CD4-positive, alpha-beta memory T cell (primary cell): ENCODE measurements at places on chromosomes 4 and X. TPM values are rescaled to one million over a fixed set of nuclear protein-coding genes. Genes with fewer than 3 reads are reported as not detected.

GRCh38 chr4:94841864-94842221, 84.1 kb downstream of the BMPR1B start:
- H3K4me3 ChIP-seq, result no peak overlapping the region
- no peaks in the 10 kb centered on the region for H3K4me1 ChIP-seq
- no peaks in the 10 kb centered on the region for H3K27me3 ChIP-seq
- no peak overlapping the region for H3K27ac ChIP-seq

DNA sequence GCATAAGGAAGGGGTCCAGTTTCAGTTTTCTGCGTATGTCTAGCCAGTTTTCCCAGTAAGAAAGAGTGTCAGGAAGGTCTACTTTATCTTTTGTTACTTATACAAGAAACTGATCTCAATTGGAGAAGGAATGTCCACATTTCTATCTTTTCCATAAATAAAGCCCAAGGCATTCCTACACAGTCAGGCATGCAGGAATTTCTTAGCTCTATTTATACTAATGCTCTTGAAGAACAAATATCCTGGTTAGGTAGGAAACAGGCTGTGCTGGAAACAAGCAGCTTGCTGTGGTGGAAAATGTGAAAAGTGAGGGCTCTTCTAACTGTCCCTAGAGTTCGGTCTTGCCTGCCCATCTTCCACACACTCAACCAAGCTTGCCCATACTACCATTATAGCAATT, 37.9 kb upstream of the PITX2 start:
- no peak for DNase-seq
- no peaks in the 10 kb centered on the region for H3K4me1 ChIP-seq
- H3K36me3 ChIP-seq, result no peaks in the 10 kb centered on the region
- no peak overlapping the region for H3K4me3 ChIP-seq
- H3K27ac ChIP-seq, result no peak overlapping the region
- H3K27me3 ChIP-seq, result no peaks in the 10 kb centered on the region

DNA sequence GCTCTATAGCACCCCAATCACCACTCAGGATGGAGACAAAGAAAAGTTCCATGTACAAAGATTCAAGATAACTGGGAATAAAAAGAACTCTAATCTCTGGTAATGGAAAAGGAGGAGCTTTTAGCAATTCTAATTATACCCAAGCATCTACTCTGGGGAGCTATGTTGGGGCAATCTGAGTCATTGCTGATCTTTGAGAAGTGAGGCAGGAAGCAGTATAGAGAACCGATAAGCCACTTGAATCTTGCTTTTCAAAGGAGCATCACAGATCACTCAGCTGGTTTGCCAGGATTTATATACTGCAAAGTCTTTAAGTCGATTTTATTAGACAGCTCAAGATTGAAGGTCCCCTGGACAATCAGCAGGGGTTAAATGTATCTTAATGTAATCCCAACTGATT, 220.0 kb downstream of the ENOX2 start:
- no peaks in the 10 kb centered on the region for H3K4me1 ChIP-seq
- no peaks in the 10 kb centered on the region for H3K27me3 ChIP-seq
- no peaks in the 10 kb centered on the region for H3K36me3 ChIP-seq
- no peak overlapping the region for H3K4me3 ChIP-seq
- no peak for DNase-seq
- no peak overlapping the region for H3K27ac ChIP-seq

DNA sequence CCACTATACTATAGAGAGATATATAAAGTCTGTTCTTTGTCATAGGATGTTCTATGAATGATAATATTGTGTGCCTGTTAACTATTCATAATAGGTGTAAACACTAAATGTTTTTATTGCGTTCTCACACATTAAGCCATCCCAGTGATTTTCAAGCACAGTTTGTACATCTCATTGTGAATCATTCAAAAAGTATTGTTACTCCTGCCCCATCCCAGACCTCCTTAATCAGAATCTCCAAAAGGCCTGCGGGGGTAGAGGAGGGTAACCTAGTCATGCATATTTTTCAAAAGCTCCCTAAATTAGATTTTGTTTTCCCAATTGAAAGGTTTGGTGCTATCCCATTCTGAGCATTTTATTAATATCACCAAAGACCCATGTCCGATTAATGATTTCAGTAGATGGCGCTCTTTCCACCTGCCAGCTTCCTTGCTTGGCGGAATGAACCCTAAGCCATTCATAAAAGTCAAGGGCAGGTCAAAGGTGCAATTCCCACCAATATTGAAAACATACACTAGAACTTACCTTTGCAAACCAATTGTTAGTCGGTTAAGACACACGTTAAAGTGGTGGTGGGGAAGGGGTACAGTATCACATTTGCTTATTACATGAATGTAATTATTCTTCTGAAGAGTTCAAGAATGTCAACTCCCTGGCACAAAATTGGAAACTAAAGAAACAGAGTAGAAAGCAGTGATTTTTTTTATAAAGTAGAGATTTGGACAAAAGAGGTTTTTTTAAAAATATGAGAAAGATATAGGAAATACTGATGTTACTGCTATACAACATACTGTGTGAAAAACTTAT, 5.8 kb upstream of the TET2 start:
- H3K27me3 ChIP-seq, result no peaks in the 10 kb centered on the region
- H3K36me3 ChIP-seq, result no peaks in the 10 kb centered on the region
- H3K4me1 ChIP-seq, result peaks cover 5% of the 10 kb centered on the region
- no peak overlapping the region for H3K27ac ChIP-seq
- H3K4me3 ChIP-seq, result no peak overlapping the region
- peak; percentile 39 for DNase-seq

Gene UNC5C
- not detected for total RNA-seq

Gene XG
- 0.32 TPM for total RNA-seq

Gene HHIP
- total RNA-seq, result not detected
